ENCODE measurements at places on chromosomes 2 and 18. TPM values are rescaled to one million over a fixed set of nuclear protein-coding genes. Genes with fewer than 3 reads are reported as not detected.

Gene EGR4
- not detected for polyA plus RNA-seq

Gene ST6GAL2
- 19.8 TPM for polyA plus RNA-seq

Gene UGT1A5
- not detected for polyA plus RNA-seq

Gene AFTPH
- polyA plus RNA-seq, result 79.0 TPM

Gene LBX2
- polyA plus RNA-seq, result 3.1 TPM

Gene SNX17
- 127 TPM for polyA plus RNA-seq

Gene SH3RF3
- 5.1 TPM for polyA plus RNA-seq

Gene POTEJ
- polyA plus RNA-seq, result 0.06 TPM

Gene COX5B
- polyA plus RNA-seq, result 198 TPM

Gene ACKR3
- polyA plus RNA-seq, result 61.0 TPM

Gene HRH4
- polyA plus RNA-seq, result 0.08 TPM

Gene PFN4
- polyA plus RNA-seq, result 1.9 TPM

Gene CYP27A1
- polyA plus RNA-seq, result 55.4 TPM

Gene XDH
- polyA plus RNA-seq, result 0.06 TPM

Gene RBM44
- polyA plus RNA-seq, result 1.4 TPM

Gene ZNF385B
- 12.2 TPM for polyA plus RNA-seq

Gene FLACC1
- polyA plus RNA-seq, result 2.7 TPM

Gene TM4SF20
- polyA plus RNA-seq, result 0.13 TPM

Gene CAPN13
- polyA plus RNA-seq, result 1.6 TPM

Gene GALNT13
- 1.9 TPM for polyA plus RNA-seq

Gene IL1F10
- polyA plus RNA-seq, result not detected

Gene MAP3K19
- 0.35 TPM for polyA plus RNA-seq

Gene SMYD1
- polyA plus RNA-seq, result not detected

Gene IL36A
- not detected for polyA plus RNA-seq

Gene DNAJC5G
- 1.1 TPM for polyA plus RNA-seq

Gene REG3G
- not detected for polyA plus RNA-seq

Gene LAMA3
- 1.6 TPM for polyA plus RNA-seq

Gene CRYGC
- not detected for polyA plus RNA-seq

Gene ELOA2
- 0.13 TPM for polyA plus RNA-seq

Gene C18orf63
- polyA plus RNA-seq, result 0.44 TPM

Gene RNU2-63P
- not detected for polyA plus RNA-seq

Gene SMPD4
- 82.2 TPM for polyA plus RNA-seq

Gene IL36RN
- polyA plus RNA-seq, result not detected

Gene DPP4
- 117 TPM for polyA plus RNA-seq

Gene GREB1L
- 2.1 TPM for polyA plus RNA-seq

Gene L3MBTL4
- 5.1 TPM for polyA plus RNA-seq

Gene DES
- polyA plus RNA-seq, result 8.4 TPM

Gene RAB11FIP5
- polyA plus RNA-seq, result 44.9 TPM

Gene UGT1A8
- polyA plus RNA-seq, result 0.06 TPM

Gene ASPRV1
- polyA plus RNA-seq, result 3.6 TPM

Gene OLA1
- polyA plus RNA-seq, result 131 TPM

Gene TFPI
- polyA plus RNA-seq, result 34.8 TPM

Gene RGPD5
- polyA plus RNA-seq, result 19.9 TPM

Gene RUFY4
- not detected for polyA plus RNA-seq

Gene NCKAP5
- polyA plus RNA-seq, result 8.1 TPM

Gene TMEM169
- 13.3 TPM for polyA plus RNA-seq

Gene VSNL1
- polyA plus RNA-seq, result 4.5 TPM

Gene TCF23
- 0.70 TPM for polyA plus RNA-seq

Gene HTR2B
- 14.3 TPM for polyA plus RNA-seq

Gene CRYGD
- polyA plus RNA-seq, result not detected

Data from left renal cortex interstitium (tissue), 4 donors.